ENCODE measurements at places on chromosomes 12 and 14.
A peak's percentile ranks its signal among the peaks of the same experiment; 100 is the strongest.

GRCh38 chr12:104303538-104304151 is at the start of gene EID3:
Gene EID3 (plus strand): TSS chr12:104303739. CDS start chr12:104303935, 196 bp downstream.
- peak; percentile 80 for DNase-seq

DNA sequence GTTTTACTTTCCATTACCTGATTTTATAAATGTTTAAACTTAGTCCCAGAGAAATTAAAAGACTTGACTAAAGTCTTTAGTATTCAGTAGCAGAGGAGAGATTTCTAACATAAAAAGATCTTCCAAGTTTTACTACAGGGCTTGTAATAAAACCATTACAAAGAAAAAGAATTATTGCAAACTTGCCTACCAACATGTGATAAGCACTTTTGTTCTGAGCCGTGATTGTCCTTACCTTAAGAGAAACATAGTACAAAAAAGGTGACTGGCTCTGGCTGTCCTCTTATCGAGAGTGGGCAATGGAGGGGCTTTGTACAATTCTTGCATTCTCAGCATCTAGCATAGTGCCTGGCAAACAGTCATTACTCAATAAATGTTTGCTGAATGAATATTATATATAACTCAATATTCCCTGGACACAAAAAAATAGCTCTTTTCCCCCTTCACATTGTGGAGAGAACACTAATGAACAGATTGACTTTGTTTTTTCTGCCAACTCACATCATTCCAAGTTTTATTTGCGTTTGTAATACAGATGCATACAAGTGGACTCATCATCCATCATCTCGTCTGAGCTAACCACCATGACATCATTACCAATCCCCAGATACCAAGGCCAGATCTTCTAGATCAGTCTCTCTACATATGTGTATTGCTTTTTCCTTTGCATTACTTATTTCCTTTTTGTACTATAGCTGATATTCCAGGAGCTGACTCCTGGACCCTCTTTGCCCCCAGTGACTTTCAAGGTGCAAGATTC is 192.8 kb upstream of the EEA1 start:
- peak; percentile 97 for DNase-seq

- DNase-seq: no peak
Measured at GRCh38 chr12:12191008-12191407, 75.8 kb downstream of the LRP6 start.

- no peak for DNase-seq
Measured at GRCh38 chr12:32024884-32025592, 65.8 kb downstream of the RESF1 start.

GRCh38 chr12:115227137-115227615 is 543.2 kb upstream of the TBX3 start:
- DNase-seq: peak; percentile 96

- peak; percentile 86 for DNase-seq
Measured at GRCh38 chr14:49598485-49599300, at the start of gene LRR1. Gene LRR1 (plus strand): TSS chr14:49598940. CDS start chr14:49599021, 81 bp downstream.

GRCh38 chr12:109778684-109779083 is 54.5 kb downstream of the TRPV4 start:
- no peak for DNase-seq

DNA sequence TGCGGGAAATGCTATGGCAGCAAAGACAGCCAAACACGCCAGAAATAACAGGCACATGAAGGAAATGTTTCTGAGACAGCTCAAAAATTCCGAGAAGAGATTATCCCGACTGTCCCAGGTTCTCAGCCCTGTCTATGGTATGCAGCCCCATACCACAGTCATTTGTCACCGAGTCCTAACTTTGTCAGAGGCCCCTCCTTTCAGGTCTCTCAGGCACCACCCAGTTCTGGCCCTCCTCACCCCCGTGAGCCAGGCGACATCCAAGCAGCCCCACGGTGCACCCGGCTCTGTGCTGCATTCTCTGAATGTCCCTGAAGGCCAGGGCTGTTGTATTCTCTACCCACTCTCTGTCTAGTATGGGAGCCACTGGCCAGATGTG is 24.0 kb downstream of the SSH1 start:
- DNase-seq: peak; percentile 85

- peak; percentile 50 for DNase-seq
Measured at GRCh38 chr14:55580470-55581341, 699 bp downstream of the KTN1 start.

DNA sequence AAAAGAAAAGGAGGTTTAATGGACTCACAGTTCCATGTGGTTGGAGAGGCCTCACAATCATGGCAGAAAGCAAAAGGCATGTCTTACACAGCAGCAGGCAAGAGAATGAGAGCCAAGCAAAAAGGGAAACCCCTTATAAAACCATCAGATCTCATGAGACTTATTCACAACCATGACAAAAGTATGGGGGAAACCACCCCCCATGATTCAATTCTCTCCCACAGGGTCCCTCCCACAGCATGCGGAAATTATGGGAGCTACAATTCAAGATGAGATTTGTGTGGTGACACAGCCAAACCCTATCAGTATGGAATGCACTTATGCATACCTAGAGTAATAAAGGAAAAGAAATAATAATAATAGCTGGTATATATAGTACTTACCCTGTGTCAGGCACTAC is 4.5 kb upstream of the GLIPR1 start:
- DNase-seq: no peak

GRCh38 chr14:73723797-73724661 is 9.8 kb upstream of the PNMA1 start:
- peak; percentile 99 for DNase-seq

DNA sequence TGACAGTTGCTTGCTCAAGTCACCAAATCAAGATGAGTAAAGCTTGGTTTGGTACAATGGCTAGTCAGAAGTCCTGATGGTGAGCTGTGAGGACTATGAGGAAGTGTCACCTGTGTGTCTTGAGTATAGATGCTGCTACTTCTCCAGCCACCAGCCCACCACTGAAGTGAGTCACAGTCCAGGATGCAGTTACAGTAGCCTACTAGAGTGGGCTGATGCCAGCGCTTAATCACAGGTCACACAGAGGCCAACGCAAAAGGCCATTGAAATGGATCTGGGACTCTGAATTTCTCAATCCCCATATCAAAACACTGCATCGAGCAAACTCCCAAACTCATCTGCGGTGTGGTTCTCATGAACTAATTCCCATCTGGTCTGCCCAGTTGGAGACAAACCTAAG is 223.1 kb downstream of the ANO6 start:
- peak; percentile 43 for DNase-seq

GRCh38 chr12:124379938-124380754 is 85.3 kb downstream of the RFLNA start:
- peak; percentile 85 for DNase-seq
